ENCODE measurements at places on chromosomes 2 and 18. TPM values are rescaled to one million over a fixed set of nuclear protein-coding genes. Genes with fewer than 3 reads are reported as not detected.

Gene USP40
- total RNA-seq, result 29.2 TPM

Gene BOLL
- total RNA-seq, result 0.29 TPM

Gene PDCD1
- total RNA-seq, result 0.88 TPM

Gene LYG1
- 0.80 TPM for total RNA-seq

- H3K4me3 ChIP-seq, result peak overlapping the region; percentile 26
- no peaks in the 10 kb centered on the region for H3K4me1 ChIP-seq
- H3K36me3 ChIP-seq, result no peaks in the 10 kb centered on the region
- no peak overlapping the region for H3K27ac ChIP-seq
- peaks cover 90% of the 10 kb centered on the region for H3K27me3 ChIP-seq
Observed at GRCh38 chr2:176066645-176067588, 16.8 kb downstream of the EVX2 start.

DNA sequence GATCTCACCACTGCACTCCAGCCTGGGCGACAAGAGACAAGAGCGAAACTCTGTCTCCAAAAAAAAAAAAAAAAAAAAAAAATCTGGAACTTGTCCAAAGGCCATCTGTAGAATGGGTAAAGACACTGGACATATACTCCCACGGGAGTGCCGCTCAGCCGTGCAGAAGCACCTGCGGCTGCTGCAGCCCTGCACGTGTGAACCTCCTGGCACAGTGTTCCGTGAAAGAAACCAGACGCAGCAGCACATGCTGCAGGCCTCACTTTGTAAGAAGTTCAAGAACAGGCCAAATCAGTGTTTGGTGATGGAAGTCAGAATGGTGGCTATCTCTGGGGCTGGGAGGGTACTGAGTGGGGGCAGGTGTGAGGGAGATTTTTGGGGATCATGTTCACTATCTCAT lies 6.5 kb downstream of the CHRND start:
- H3K4me3 ChIP-seq, result no peak overlapping the region
- H3K36me3 ChIP-seq, result no peaks in the 10 kb centered on the region
- no peaks in the 10 kb centered on the region for H3K27me3 ChIP-seq
- H3K27ac ChIP-seq, result no peak overlapping the region

DNA sequence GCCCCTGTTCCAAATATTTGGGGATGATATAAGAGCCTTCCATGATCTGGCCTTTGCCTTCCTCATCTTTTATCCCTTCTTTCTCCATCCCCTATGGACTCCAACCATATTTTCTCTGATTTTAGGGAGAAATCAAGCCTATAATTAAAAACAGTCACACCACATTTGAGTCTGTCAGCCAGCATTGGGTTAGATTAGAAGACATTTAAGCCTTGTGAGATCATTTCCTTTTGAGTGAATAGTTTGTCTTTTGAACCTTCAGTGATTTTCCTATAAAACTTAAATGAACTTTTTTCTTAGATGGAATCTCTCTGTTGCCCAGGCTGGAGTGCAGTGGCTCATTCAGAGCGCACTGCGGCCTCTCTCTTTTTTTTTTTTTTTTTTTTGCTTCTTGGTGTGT lies 7.6 kb upstream of the C18orf32 start:
- no peak overlapping the region for H3K27ac ChIP-seq
- no peaks in the 10 kb centered on the region for H3K27me3 ChIP-seq
- H3K36me3 ChIP-seq, result no peaks in the 10 kb centered on the region
- H3K4me1 ChIP-seq, result no peaks in the 10 kb centered on the region

- H3K27me3 ChIP-seq, result no peaks in the 10 kb centered on the region
- H3K36me3 ChIP-seq, result no peaks in the 10 kb centered on the region
- H3K4me1 ChIP-seq, result no peaks in the 10 kb centered on the region
- no peak overlapping the region for H3K27ac ChIP-seq
- no peak overlapping the region for H3K4me3 ChIP-seq
- DNase-seq, result no peak
Observed at GRCh38 chr18:75809926-75810255, 382.4 kb upstream of the SMIM21 start.

GRCh38 chr2:191202209-191202721 lies 42.9 kb upstream of the MYO1B start:
- H3K36me3 ChIP-seq, result no peaks in the 10 kb centered on the region
- no peak overlapping the region for H3K4me3 ChIP-seq
- H3K27ac ChIP-seq, result peak overlapping the region; percentile 4
- DNase-seq, result no peak
- no peaks in the 10 kb centered on the region for H3K4me1 ChIP-seq
